ENCODE measurements at places on chromosomes 2 and 18.

GRCh38 chr2:145324748-145325147 lies 804.8 kb upstream of the ZEB2 start:
- DNase-seq: peak; percentile 11

DNA sequence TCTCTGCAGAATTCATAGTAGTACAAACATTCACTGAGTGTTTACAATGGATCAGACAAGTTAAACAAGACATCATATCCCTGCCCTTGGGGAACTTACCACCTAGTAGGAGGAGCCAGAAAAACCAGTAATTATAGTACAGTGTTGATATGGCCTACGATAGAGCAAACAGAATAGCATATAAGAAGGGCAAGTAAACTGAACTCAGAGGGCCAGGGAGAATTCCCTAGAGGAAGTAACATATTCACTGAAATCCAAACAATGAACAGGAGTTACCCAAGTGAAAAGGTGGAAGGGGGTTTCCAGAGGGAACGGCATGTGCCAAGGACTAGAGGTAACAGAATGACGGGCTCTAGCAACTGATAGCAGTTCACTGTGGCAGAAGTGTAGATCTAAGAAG lies 34.1 kb downstream of the NHEJ1 start:
- DNase-seq: no peak

- no peak for DNase-seq
Observed at GRCh38 chr2:224085811-224086210, 46.7 kb upstream of the SERPINE2 start.

DNA sequence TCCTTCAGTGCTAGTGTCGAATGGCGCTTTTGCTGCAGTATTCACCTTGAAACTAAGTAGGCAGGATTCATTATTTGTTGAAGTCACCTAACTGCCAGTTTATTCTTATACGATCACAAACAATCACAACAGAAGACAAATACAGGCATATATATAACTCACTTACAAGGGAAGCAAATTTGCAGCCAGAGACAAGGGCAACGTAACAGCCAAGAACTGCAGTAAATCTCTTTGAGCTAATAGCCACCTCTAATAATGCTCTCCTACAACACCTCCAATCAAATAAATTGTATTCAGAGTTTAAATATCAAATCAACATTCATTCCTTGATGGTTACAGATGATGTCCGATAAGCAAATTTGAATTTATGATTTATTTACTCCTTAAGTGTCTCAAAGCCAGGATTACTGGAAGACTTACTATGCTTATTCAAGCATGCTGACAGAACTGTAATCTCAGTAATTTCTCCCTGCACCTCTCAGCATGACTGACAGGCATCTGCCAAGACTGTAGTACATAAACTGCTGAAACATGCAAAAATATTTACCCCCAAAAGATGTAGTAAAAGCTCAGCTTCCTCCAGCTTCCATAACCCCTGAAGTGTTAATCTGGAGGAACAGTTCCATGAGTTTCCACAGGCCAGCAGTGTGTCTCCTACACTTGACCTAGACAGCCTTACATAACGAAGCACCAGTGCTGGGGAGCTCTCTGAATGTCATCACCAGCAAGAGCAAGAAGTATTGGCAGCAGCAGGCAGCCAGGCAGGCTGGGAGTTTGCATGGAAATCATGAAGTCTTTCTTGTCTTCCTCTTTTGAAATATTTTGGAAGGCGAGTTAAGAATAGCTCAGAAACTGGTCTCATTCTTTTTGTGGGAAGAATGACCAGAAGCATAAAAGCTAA lies 20.9 kb upstream of the SCN1A start:
- no peak for DNase-seq

DNA sequence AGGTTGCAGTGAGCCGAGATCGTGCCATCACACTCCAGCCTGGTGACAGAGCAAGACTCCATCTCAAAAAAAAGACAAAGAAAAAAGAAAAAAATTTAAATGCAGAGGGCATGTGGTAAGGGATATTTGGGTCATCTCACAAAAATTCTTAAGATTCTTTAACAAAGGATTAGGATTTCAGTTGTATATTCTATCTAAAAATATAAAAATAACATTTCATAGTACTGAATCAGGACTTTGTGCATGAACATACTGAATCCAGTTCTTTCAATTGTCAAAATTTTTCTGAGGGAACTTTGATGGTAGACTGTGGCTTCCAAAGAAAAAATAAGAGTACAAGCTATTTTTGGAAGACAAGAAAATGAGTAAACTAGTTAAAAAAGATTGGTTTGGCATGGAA lies 6.5 kb upstream of the PPP3R1 start:
- no peak for DNase-seq

DNA sequence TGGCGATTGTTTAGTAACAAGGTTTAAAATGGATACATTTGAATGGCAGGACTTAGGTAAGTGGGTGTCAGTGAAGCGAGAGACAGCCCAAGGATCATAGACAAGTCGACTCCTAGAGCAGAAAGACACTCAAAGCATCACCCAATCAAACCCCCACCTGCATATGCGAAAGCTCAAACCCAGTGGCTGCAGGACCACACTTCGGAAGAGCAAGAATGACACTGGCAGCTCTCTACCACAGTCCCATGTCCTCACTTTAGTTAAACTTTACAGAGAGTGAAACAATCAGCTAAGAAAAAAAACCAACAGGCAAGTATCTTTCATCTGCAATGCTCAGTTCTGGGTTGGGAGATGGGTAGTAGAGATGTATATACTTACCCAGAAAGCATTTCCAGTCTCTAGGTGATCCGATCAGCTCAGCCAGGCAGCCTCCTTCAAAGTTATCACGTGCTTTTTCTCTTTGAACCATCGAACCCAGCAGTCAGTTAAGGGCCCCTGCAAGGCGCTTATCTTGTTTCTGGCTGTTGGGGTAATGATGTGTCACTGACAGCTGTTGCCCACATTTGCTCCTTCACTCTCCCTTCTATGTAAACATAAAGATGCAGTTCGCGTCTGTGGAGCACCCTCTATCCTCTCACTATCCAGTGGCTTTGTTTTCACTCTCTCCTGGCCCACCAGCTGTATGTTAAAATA lies 357.5 kb upstream of the ID2 start:
- no peak for DNase-seq

GRCh38 chr2:46435796-46436360 lies 43.5 kb upstream of the TMEM247 start:
- no peak for DNase-seq

DNA sequence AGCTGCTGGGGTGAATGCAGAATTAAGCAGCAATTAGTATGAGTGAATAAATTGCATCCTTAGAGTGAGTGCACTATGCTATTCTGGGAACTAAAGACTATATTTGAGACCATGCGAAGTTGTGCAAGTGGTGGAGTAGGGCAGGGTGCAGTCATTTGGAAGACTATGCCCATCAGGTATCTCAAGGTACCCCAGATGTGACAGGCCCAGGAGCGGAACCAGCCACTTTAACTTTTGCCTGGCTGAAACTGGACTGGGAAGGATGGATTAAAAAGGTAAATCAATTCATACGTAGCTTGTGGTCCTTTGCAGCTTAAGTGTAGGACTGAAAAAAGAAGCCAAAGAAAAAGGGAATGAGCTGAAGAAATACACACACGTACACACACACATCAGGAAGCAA lies 1.7 kb downstream of the KYNU start:
- no peak for DNase-seq

GRCh38 chr2:184589261-184589660 lies 9.1 kb upstream of the ZNF804A start:
- DNase-seq: peak; percentile 9

DNA sequence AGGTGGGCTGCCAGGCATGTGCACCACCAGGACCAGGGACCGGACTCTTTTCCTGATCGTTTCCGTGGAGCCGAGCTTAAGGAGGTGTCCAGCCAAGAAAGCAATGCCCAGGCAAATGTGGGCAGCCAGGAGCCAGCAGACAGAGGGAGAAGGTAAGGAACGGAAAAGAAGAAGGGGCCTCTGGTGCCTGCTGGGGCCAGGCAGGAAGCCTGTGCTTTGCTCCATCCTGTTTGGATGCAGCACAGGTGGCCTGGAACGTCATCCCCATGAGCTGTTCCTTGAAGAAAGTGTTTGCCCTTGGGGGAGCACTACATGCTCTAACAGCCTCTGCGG lies 33.9 kb downstream of the CNGA3 start:
- DNase-seq: no peak

DNA sequence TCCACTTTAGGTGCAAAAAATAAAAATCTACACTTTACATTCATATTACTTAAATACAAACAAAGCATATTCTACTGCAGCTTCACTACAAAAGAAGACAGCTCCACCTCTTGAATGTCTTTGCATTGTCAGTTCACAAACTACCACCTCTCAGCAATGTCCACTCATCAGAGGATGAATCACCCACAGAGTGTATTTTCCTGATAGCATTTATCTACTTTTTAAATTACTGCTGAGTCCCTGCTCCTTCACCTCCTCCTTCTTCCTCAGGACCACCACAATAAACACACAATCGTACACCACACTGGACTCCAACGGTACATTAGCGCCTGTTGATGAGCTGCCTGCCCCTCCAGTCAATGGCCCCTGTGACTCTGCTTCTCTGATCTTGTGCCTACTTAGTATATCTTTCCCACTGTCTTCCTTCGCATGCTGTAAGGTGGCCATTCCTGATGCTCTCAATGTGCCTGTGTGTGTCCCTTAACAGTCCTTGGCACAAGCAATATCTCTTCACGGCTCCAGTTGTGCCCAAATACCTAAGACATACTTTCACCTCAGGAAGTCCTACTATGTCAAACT lies 120.9 kb downstream of the DHRS9 start:
- DNase-seq: no peak

- no peak for DNase-seq
Observed at GRCh38 chr2:227888289-227888688, 16.9 kb downstream of the DAW1 start.

DNA sequence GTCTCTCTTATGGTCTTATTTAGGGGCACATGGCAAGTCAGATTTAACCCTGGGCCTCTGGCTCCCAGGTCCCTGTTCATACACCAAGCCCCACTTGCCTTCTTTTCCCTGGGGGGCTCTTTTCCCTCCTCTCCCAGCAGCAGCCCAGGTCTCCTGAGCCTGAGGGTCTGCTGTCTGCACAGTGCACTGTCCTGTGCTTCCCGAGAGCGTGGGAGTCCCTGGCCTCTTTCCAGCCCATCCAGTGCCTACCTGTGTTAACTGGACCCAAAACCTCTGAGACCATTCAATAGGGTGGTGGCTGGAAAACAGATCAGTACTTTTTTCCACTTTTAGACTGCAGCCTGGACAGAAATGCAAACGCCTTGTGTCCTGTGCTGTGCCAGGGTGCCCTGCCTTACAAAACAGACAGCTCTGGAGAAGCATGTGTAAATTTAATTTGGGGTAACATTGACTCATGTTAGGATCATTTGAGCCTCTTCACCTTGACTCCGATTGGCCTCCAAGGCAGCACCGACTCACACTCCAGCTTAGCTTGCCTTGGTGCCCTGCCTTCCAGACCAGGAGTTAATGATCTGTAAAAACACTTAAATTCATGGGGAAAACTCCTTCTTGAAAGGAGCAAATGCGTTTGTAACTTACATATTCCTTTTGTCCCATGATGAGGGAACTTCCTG lies 34.3 kb downstream of the TWIST2 start:
- no peak for DNase-seq

DNA sequence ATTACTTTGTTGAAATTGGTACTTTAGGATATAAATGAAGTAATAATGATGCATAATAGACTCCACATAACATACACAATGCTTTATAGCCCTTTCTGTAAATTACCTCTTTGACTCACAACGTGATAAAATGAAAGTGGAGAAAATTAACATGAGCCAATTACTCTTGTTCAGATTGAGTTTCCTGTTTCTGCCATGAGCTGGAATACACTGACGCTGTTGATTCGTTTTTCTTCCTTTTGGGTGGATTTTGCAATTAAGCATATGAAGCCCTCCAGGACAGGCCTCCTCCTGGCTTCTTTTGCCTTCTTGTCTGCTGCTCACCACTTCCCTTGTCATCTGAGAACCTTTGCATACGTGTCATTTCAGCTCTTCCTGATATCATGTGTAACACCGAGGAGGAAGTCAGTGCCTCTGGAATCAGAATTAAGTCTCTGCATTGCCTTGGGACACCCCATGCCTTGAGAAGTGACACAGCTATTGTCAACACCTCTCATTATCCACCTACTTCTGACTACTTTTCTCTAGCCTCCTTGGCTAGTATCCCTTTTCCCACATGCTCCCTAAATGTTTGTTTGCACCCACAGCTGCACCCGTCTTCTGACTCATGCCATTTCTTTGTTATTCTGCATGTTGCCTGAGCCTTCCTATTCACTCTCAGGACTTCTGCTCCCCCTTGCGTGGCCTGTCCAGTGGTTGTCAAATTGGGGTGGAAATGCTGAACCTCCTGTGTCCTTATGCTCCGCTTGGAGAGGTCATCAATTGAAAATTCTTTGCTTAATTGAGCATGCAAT lies 134.1 kb downstream of the FMNL2 start:
- peak; percentile 82 for DNase-seq

DNA sequence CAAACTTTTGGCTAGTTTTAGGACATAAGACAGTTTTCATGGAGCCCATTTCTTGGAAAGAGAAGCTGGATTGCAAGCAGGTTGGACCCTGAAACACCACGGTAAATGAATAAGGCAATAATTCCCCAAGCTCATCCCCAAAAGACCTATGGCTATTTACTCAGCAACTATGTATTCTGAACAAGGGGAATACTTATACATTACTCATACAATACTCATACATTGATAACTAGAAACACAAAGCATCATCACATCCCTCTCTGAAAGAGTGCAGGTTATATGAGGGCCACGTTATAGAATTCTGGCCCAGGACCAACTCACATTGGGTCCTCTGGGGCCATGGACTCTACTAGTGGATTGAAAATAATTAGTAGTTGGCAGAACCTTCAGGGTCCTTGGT lies 154.8 kb downstream of the TMX3 start:
- DNase-seq: no peak

GRCh38 chr2:214809751-214810564 lies 475 bp upstream of the BARD1 start:
- peak; percentile 100 for DNase-seq

- DNase-seq: peak; percentile 91
Observed at GRCh38 chr2:44965684-44966083, 24.2 kb downstream of the SIX3 start.

GRCh38 chr2:46333912-46334311 lies 36.7 kb downstream of the EPAS1 start:
- DNase-seq: no peak

DNA sequence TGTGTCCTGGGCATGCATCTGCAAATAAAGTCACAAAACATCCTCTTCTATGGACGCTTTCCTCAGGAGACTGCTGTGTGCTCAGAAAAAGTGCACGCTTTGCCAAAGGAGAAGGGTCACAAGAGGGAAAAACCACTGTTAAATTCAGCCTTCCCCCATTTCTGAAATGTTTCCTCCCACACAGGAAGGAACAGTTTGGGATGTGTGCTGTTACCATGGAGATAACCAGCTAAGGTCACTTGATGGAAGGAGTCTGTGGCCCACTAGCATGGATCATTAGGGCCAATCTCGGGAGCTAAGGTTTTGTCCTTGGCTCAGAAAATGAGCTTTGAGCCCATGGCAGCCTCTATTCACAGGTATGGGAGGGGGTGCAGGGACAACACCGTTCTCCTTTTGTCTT lies 5.6 kb downstream of the KCNE4 start:
- no peak for DNase-seq

DNA sequence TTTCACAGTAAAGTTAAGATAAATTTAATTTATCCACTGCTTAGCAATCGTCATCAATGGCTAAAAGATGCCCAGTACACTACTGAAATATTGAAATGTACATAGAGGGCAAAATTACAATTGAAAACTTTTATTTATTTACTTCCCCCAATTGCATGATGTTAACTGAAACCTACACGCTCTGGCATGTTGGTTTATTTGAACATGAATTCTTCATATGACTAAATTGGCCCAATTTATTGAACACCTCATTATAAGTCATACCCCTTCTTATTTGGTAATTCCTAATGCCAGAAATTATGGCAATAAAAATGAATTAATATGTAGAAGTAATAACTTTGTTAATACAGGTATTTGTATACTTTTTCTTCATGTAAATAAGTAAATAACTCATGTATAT lies 183.0 kb upstream of the ZC3H15 start:
- no peak for DNase-seq
